ENCODE measurements at places on chromosomes 12 and 14.

GRCh38 chr12:86411710-86412109, 155.5 kb upstream of the MGAT4C start:
- DNase-seq, result no peak

GRCh38 chr14:49297102-49297501, 289.1 kb downstream of the RPS29 start:
- no peak for DNase-seq

- no peak for DNase-seq
These were observed 9.6 kb downstream of the MARS1 start for GRCh38 chr12:57497223-57498131.

GRCh38 chr12:70948976-70949336, 28.4 kb upstream of the PTPRR start:
- DNase-seq, result no peak

- no peak for DNase-seq
These were observed 127.4 kb downstream of the KTN1 start for GRCh38 chr14:55707365-55707804.

DNA sequence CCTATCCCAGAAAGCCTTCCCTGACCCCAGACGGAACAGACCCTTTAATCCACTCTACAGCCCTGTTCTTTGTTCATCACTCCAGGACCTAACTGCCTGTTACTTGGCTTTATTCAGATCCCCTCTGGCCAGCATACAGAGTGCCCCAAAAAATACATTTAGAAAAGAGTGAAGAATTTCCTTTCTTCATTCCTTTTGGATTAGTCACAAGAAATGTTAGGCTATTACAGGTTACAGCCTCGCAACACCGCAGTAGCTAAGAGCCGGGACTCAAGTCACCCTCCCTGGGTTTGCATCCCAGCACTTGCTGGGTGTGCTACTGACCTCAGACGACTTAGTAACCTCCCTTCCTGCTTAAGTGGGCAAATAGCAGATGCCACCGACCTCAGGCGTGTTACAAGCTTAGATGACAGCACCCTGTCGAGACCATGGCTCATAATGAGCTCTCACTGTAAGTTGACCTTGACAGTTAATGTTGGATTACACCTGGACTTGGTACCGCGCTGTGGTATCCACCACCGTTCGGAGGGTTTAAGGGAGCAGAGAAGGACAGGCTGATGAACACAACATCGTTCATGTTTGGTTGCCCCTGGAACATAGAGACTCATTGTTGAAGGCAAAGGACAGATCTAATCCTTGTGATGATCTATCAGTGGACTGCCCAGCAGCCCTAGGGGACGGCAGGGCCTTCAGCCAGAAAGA, 12.9 kb downstream of the GLRX5 start:
- DNase-seq, result no peak

DNA sequence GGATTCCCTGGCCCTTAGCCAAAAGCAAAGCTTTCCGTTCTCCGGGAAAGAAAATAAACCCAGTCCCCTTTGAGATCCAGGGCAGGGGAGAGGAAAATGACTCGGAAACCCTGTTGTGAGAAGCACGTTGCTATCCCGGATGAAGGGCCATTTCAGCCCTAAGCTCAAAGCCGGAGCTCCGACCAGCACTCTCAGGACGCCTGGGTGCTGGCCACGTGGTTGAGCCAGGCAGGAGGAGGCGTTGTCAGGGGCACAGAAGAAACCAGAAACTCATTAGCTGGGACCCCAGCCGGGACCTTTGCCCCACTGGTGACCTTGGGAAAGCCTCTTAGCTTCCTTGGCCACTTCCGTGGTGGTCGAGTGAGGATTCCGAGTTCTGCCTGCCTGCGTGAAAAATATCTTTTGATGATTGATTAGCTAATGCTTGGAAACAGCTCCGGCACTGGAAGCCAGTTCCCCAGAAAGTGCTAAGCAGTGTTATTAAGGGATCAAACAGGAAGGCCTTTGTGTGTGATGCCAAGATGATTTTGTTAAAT, 57.6 kb upstream of the FZD10 start:
- DNase-seq, result no peak

- no peak for DNase-seq
These were observed 38.6 kb upstream of the YY1 start for GRCh38 chr14:100200311-100200710.

DNA sequence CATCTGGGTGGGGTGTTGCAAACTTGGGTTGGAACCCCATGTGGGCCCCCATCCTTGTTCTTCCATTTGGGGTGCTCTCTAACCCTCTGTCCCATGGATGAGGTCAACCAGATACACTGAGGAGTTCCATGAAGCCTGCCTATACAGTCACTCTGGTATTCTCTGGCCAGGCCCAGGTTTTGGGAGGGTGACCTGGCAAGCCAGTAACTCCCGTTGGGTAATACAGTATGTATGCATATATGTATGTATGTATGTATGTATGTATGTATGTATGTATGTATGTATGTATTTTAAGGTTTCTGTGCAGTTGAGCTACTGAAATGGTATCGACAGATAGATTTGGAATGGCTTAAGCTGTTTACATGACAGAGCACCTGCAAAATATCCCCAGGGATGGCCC, 12.8 kb upstream of the HELB start:
- no peak for DNase-seq

DNA sequence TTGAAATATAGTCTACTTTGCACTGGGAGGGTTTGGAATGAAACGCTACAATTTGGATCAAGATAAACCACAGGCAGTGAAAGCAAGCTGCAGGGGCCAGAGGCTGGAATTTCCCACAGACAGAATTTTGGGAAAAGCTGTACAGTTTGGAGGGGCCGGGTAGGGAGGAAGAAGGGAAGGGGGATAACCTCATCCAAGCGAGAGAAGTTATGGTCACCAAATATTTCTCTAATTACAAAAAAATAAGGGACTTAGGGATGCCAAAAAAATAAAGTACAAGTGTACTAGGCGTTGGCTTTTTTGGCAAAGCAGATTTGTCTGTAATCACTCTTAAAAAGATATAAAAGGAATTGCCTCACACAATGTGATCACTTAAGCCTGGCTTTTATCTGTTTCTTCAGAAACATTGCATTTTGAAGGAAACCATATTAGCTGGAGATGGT, 31.2 kb upstream of the ADGRD1 start:
- no peak for DNase-seq

GRCh38 chr12:94555687-94556086, 94.7 kb downstream of the TMCC3 start:
- no peak for DNase-seq

DNA sequence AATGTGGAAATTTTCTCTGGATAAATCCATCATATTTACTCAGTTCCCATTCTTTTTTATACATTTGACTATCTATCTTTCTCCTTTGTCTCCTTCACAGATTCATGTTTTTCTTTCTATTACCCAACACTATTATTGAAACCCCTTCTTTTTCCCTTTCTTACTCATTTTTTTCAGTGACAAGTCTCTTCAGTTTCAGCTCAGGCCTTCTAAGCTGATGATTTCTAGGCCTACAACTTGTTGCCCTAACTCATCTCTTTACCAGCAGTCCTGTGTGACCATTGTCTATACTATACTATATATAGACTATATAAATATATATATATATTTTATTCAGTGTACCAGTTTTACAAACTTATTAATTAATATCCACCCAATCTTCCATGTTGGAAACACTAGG, 31.8 kb downstream of the SLC16A7 start:
- no peak for DNase-seq

GRCh38 chr12:11510671-11511070, 115.3 kb upstream of the PRB2 start:
- no peak for DNase-seq

- DNase-seq, result no peak
These were observed 23.3 kb upstream of the BTBD6 start for GRCh38 chr14:105224845-105225570.

DNA sequence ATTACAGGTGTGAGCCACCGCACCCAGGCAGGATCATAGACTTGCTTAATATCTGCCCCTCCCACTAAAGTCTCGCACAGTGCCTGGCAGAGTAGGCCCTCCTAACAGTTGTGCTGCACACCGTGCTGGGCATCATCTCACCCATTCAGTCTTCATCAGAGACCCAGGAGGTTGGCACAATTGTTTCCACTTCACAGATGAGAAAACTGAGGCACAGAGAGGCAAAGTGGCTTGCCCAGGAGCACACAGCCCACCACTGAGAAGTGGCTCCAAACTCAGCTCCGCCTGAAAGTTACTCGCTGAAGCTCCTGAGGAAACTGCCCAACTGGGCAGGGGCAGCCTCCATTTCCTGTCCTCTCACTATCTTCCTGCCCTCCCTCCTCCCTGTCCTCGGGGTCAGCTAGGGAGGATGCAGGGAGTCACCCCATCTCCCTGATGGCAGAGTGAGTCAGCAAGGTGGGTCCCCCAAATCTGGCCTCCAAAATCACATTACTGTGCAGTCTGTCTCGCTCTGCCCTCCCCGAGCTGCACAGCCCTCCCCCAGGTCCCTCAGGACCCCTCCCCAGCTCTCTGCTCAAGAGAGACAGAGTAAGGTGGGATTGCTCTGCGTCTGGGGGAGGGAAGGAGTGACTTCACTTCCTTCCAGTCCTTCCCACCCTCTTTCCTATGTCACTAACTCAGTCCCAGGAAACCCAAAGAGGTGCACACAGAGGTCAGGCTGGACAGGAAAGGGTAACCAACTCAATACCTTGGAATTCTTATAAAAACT, 5.7 kb downstream of the SLC8B1 start:
- no peak for DNase-seq

DNA sequence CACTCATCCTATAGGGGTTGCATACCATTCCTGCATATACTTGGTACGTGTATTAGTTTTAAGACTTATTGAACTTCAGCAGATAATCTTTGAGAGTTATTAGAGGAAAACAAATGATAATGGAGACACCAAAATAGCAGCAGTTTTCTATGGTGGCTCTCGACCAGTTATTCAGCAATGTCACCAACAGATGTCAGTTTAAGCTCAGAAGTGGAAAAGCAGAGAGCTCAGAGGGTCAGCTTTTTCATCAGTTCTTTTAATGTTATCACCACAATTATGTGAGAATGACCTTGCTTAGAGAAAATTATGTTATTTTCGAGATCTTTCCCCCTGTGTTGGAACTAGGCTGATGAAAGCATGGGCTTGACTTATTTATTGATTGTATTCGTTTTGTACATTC, 32.0 kb downstream of the PTPN11 start:
- DNase-seq, result no peak

- DNase-seq, result no peak
These were observed 286.4 kb upstream of the AMIGO2 start for GRCh38 chr12:47366157-47366556.

GRCh38 chr12:32395026-32395425, 4.3 kb upstream of the FGD4 start:
- DNase-seq, result no peak

GRCh38 chr12:30420561-30420960, 275.1 kb downstream of the IPO8 start:
- DNase-seq, result no peak

- DNase-seq, result no peak
These were observed 85.0 kb downstream of the KIF26A start for GRCh38 chr14:104223101-104224041.

GRCh38 chr12:93780101-93780641, 103.0 kb downstream of the CRADD start:
- no peak for DNase-seq

- DNase-seq, result no peak
These were observed 94.9 kb downstream of the TXNDC16 start for GRCh38 chr14:52457411-52457810.

DNA sequence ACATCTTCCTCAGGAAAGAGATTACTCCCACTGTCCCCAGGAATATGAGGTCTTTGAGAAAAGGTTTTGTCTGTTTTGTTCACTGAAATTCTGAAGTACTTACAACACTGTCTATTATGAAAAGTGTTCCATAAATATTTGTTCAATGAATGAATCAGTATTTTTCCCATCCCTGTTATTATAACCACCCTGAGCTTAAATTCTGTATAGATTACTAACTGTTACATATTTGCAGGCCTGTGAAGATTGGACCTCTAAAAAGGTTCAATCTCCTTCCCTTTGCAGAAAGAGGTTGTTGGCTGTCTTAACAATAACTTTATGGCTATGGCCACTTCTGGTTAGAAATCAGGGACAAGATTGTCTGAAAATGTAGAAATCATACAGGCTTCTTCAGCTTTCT, 174.5 kb upstream of the NPAS3 start:
- DNase-seq, result no peak

DNA sequence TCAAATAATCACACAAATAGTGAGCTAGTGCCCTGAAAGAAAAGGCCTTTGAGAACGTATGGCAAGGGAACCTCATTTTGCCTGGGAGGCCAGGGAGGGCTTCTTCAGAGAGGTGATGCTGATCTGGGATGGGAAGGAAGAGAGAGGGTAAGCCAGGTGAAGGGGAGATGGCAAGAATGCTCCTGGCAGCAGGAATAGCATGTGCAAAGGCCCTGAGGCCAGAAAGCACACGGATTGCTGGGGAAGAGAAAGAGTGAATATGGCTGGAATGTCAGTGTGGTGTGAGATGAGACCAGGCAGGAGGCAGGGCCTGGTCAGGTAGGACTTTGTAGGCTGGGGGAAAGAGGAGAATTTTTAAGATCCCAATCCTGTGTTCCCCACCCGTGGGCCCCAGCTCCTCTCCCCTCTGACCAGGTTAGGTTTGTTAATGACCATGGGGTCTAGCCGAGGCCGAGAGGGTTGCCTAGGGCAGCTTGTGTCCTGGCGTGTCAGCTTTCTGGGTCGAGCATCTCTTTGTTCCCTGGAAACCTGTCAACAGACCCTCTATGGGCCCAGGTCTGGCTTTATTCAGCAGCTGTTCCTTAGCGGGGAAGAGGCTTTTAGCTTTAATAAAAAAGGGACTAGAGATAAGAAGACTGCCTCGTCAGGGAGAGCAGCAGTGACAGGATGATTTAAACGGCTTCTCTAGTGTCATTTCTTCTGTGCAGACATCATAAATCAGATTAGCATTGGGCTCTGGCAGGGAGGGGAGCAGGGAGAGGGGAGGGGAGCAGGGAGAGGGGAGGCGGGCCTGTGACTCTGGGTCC, 123.4 kb downstream of the ADCK1 start:
- DNase-seq, result no peak
